Neural cell (in vitro differentiated cells): ENCODE measurements at places on chromosomes 3 and 15. TPM values are rescaled to one million over a fixed set of nuclear protein-coding genes. Genes with fewer than 3 reads are reported as not detected.

Gene GOLGA6L24
- polyA plus RNA-seq = not detected in 2 replicates

Gene RAB11A
- polyA plus RNA-seq = 600 and 620 TPM in 2 replicates

Gene GRIP2
- polyA plus RNA-seq = 8.6 and 13.3 TPM in 2 replicates

Gene PIK3CB
- polyA plus RNA-seq = 11.4 and 11.5 TPM in 2 replicates

Gene CYP19A1
- not detected in 2 replicates for polyA plus RNA-seq

Gene PLAAT1
- polyA plus RNA-seq = 10.7 and 16.1 TPM in 2 replicates

Gene ZNF592
- 3.7 and 3.9 TPM in 2 replicates for polyA plus RNA-seq

Gene LIPH
- 0.05 TPM in 1 of 2 replicates, not detected in the other for polyA plus RNA-seq

Gene PIAS1
- 13.3 and 14.3 TPM in 2 replicates for polyA plus RNA-seq

Gene RTP1
- polyA plus RNA-seq = 2.0 and 2.3 TPM in 2 replicates

Gene PTPRG
- 31.3 and 33.1 TPM in 2 replicates for polyA plus RNA-seq

Gene GOLGA8T
- polyA plus RNA-seq = not detected in 2 replicates

Gene PATL2
- not detected in 2 replicates for polyA plus RNA-seq

Gene ABI3BP
- 0.10 TPM in 1 of 2 replicates, not detected in the other for polyA plus RNA-seq

Gene RFTN1
- polyA plus RNA-seq = 36.8 and 66.9 TPM in 2 replicates

Gene PP2D1
- not detected in 2 replicates for polyA plus RNA-seq

Gene GPR149
- 10.7 and 10.9 TPM in 2 replicates for polyA plus RNA-seq

Gene SLC30A4
- polyA plus RNA-seq = 6.7 and 7.1 TPM in 2 replicates

Gene GOLGA6L7
- not detected in 2 replicates for polyA plus RNA-seq

Gene PIGZ
- polyA plus RNA-seq = 5.8 and 6.5 TPM in 2 replicates

Gene STX19
- not detected in 2 replicates for polyA plus RNA-seq

Gene KBTBD13
- not detected in 2 replicates for polyA plus RNA-seq

Gene LRIG1
- 7.0 and 7.1 TPM in 2 replicates for polyA plus RNA-seq
